ENCODE measurements at places on chromosomes 6 and 20.

DNA sequence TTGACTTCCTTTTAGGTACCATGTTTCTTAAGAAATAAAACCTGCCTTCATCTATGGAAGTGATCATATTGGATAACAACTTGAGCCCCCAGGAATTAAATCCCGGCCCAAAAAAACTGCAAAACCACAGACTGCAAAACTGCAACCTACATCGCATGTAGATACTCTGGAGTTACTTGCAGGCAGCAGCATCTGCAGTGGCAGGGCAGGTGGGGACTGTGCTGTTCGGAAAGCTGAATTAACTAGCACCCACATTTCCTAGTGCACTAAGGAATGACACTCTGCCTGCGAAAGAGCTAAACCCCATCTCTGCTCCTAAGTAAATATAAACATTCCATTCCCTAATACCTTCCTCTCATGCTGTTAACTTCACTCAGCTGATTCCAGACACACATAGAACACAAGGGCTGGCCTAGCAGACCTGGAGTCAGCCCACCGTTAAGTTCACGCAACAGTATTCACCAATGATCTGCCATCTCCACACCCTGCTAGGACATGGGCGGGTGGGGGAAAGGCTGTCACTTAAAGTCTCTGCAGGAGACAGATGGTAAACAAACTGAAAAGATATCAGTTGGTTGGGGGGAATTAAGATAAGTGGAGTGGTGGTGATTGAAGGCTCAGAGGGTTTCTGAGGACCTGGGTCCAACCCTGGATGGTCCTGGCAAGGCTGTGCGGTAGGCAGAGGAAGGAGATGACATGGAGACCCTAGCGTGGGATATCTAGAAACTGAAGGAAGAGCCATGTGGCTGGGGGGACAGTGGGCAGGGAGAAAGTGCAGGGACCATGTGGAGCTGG is 128.4 kb downstream of the SYCP2 start:
- no peak for DNase-seq

DNA sequence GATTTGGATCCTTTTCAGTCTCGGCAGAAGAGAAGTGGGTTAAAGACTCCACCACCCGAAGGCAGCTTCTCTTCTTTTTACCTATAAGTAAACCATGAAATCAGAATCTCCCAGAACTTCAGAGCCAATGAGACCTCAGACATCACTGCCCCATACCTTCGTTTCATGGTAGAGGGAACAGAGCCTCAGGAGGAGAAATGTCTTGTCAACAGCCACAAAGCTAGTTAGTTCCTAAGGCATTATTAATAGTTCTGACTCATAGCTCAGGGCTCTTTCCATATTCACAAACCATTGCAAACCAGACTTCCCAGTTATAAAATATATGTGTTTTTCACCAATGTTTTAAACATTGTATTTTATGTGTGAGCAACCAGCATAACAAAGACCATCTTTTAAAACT is 118.7 kb upstream of the RIPOR2 start:
- DNase-seq, result no peak

- DNase-seq, result no peak
Measured at GRCh38 chr6:160428069-160428430, 79.9 kb downstream of the SLC22A3 start.

- DNase-seq, result no peak
Measured at GRCh38 chr6:136579800-136580199, 29.6 kb upstream of the MAP7 start.

DNA sequence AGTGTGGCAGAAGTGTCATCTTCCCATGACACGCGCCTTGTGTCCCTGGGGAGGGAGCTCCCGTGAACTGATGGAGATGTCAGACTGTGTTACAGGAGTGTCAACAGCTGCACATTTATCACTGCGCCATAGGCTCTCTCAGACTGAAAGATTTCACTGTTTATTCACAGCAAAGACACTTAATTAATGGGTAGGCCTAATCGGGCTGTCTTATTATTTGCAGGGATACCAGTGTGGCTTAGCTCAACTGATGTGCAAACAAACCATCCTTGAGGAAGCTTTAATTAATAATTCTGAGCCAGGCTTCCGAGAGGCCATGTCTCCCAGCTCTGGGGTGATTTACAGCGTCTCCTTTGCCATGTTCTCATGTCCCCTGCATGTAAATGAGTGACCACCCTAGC is 771.0 kb downstream of the QKI start:
- DNase-seq, result no peak

DNA sequence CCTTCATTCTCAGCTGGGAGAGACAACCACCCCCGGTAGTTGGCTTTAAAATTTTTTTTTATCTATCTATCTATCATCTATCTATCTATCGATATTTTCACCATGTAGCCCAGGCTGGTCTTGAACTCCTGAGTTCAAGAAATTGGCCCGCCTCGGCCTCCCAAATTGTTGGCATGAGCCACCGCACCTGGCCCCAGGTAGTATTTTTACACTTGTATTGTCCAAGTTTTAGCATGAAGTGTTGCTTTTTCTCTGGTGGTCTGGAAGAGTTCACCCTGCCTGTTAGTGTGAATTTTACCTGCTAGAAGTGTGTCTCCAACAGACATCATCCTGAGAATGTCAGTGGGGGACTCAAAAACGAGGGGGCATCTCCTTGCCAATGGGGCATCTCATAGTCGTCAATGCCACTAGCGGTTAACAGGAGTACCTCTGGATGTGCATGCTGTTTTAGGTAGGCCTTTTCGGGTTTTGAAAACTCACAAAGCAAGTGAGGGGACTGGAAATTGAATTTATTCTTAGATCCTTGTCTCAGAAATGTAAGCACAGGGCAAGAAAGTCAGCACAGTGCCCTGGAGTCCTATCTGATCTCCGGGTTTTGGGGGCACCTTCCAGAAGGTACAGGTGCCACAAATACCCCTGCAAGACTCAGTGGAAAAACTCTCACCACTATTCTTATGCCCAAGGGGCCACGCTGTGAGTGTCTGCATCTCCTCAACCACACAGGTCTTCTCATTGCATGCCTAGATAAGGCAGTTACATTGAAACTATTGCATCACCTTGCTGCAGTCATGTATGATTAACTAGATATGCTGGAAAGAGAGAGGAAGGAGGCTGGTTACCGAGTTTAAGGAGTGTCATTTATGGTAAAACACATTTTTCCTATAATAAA is 37.1 kb downstream of the TNFAIP3 start:
- no peak for DNase-seq

DNA sequence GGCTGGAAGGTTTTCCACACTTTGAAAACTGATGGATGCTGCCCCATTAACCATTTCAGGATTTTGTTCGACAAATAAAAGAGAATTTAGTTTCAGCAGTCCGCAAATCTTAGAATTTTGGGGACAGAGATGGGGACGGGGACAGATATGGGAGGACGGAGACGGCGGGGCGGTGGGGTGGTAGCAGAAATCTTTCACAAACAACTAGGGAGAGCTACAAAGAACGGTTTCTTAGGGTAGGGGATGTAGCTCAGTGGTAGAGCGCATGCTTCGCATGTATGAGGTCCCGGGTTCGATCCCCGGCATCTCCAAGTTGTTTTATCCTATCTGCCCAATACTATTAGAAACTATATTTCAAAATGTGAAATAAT is 15.1 kb downstream of the HMGN4 start:
- DNase-seq, result peak; percentile 79

DNA sequence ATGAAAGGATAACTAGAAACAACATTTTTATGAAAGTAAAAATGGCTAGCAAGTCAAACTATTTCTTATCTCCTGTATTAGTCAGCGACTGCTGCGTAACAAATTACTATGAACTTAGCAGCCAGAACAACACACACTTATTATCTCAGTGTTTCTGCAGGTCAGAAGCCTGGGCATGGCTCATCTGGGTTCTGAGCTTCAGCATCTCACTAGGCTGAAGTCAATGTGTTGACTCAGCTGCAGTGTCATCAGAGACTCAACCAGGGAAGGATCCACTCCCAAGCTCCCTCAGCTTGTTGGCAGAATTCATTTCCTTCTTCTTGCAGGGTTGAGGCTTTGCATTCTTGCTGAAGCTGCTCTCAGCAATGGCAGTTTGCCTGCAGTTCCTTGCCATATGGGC is 33.2 kb upstream of the IGF2R start:
- no peak for DNase-seq

- no peak for DNase-seq
Measured at GRCh38 chr6:166855416-166855815, 100.9 kb downstream of the RNASET2 start.

GRCh38 chr6:106206905-106207304 is 118.7 kb downstream of the ATG5 start:
- no peak for DNase-seq
